ENCODE measurements at places on chromosomes 1 and 21.

DNA sequence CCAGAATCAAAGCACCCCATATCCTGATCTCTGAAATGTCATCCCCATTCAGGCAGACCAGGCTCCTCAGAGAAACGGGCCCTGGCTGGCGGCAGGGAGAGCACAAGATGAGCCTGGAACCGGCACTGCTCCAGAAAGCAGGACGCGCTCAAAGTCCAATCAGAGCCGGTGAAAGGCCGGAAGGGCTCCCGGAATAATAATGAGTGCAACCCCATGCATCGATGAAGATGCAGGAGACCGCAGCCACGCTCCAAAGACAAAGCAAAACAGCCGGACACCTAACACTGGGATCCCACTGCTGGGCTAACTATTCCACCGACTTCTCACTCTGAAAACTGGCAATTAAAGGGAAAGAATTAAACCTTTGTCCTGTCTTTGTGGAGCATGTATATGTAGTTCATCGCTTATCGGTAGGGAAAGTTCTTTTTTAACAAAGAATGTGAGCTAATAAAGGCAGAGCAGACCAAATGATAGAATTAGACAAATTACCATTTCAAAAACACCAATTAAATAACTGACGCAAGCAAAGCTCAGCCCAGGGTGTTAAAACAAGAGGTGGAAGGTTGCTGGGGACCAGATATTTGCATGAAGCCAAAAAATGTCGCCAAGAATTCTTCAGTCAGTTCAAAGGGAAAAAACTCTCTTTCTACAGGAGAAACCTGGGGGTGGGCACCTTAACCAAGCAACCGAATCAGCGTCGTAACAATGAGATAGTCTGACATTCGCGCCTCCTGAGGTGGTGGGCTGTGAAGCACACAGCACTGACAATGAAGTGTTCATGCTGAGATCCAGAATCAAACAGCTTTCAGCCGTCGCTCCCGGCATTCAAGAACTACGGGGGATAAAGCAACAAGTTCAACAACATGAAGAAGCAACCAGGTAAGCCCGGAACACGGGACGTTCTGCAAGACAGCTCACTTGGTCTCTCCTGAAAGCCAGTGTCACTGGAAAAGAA, 95.2 kb downstream of the NPHP4 start:
- no peak for DNase-seq

GRCh38 chr1:40980453-40981121, 1.1 kb downstream of the CTPS1 start:
- peak; percentile 74 for DNase-seq

DNA sequence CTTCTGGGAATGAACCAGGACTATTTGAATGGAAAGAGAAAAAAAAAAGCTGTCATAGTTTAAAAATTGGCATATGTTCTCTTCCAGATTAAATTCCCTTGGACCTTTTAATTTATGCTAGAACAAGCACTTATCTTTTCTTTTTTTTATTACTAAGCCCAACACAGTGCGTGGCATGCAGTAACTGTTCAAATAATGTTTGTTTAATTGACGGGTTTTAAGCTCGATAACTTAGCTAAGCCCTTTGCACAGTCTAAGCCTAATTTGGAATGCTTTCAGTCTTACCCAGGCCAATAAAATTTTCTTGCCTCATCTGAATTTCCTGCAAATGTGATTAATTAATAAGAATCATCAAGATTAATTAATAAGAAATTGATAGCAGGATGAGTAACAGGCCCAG, 39.3 kb upstream of the EDEM3 start:
- DNase-seq = no peak

DNA sequence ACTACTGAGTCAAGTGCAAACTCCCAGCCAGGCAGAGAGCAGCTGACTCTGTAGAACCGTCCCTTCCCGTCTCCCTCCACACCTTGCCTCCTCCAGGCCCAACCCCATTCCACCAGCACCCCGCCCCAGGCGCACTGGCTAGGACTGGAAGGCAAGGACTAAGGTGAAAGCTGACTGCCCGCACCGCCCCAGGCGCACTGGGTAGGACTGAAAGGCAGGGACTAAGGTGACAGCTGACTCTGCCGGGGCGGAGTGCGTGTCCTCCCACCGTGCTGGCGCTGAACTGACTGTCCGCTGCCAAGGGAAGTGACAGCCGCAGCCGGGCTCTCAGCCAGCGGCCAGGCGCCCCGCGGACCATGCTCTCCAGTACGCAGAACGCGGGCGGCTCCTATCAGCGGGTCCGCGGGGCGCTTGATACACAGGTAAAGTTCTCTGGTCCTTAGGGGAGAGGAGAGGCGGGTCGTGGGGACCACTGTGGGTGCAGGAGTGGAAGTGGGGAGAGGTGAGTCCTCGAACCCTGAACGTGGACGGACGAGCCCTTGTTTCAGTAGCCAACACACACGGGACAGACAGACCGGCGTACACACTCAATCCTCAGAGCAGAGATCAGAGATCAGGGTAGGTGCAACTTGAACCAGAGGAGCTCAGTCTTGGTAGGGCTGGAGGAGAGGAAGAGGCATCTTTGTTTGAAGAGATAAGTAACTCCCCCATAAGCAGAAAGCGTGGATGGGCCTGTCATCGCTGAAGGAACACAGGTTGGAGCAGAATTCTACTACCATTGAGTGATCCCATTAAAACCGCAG, 58.0 kb downstream of the RBM11 start:
- peak; percentile 7 for DNase-seq

DNA sequence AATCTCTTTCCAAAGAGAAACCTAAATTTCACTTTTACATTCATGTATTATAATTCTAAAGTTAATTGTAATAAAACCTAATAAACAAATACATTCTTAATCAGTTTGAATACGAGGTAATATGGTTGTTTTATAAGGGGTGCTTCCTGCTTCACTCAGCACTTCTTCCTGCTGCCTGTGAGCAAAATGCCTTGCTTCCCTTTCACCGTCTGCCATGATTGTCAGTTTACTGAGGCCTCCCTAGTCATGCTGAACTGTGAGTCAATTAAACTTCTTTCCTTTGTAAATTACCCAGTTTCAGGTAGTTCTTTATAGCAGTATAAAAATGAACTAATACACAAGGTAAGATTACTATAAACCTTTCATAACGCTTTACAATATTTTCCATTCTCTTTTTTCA, 491.1 kb upstream of the LRRC7 start:
- DNase-seq = no peak

GRCh38 chr21:32372755-32373154, 20.1 kb downstream of the URB1 start:
- DNase-seq = no peak

DNA sequence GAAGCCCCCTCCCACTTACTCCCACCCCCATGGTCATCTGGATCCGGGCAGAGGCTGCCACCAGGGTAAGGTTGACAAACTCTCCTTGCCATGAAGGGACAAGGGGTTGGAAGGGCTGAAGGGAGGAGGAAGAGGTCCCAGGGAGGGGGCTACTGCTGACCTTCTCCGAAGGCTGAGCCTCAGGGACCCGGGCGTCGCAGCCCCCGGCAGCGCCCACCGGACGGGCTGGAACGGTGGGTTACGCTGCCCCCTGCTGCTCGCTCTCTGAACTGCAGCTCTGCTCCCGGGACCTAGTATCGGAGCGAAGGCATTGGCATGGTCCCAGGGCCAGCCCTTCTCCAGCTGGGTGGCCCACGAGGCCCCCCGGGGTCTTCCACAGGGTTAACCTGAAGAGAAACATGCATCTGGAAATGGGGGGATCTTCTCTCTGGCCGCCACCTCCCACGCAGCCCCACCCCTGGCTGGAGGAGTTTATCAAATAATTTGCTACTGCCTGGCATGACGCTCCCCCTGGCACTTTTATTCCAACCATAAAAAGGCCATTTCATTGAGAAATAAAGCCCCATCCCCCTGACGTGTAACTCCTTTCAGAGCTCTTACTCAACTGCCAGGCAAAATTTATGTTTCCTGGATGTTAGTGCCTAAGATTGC, 70.4 kb upstream of the TARDBP start:
- DNase-seq = peak; percentile 45

GRCh38 chr1:217134857-217135568, 411.8 kb upstream of the ESRRG start:
- no peak for DNase-seq

GRCh38 chr1:162709132-162709860, 77.0 kb downstream of the DDR2 start:
- no peak for DNase-seq

- no peak for DNase-seq
Observed at GRCh38 chr1:112637254-112638109, 17.9 kb downstream of the CAPZA1 start.

GRCh38 chr1:80607064-80607463, 1193.7 kb upstream of the ADGRL2 start:
- no peak for DNase-seq

GRCh38 chr21:15354516-15354915, 289.7 kb upstream of the NRIP1 start:
- no peak for DNase-seq

GRCh38 chr1:175219774-175220173, 27.2 kb upstream of the KIAA0040 start:
- no peak for DNase-seq

DNA sequence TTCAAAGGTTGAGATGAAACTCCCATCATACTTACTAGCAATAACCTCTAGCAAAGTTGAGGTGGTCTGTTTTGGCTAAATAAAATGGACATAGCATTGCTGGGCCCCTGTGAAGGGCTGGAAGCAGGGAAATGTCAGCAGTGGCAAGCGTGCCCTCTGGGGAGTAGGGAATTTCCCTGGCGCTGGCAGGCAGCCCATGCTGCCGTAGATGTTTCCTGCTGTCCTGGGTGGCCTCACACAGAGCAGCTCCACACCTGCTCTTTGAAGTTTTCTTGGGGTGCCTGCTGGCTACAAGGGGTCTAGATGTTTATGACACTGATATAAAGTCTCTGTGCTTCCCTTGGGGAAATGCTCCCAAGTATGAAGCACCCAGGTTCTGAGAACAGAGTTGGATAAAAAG, 30.2 kb downstream of the ADARB1 start:
- DNase-seq = no peak

GRCh38 chr21:44757731-44758130, 43.9 kb downstream of the UBE2G2 start:
- no peak for DNase-seq

- no peak for DNase-seq
Observed at GRCh38 chr1:195158091-195158490, 1450.1 kb downstream of the KCNT2 start.

DNA sequence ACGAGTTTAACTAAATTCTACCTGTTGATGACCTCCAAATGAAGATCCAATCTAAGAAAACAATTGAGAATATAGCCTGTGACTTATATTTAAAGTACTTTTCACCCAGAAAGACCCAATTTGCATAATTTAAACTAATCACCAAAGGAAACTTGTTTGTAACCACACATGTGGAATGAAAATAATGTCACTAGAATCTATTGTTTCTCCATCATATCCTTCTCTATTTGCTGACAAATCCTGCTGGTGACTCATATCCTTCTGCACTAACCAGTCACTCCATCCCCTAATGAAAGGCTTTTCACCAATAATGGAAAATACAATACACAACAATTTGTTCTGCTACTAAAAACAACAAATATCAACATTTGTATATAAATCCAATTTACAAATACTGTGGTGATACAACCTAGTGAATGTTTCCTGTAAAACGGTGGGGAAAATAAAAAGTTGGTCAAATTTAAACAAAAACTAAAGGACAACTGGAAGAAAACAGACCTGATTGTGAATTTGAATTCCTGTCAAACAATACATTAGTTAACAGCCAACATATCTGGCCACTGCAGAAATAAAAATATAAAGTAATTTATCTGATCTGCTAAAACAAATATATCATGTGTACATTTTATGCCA, 6.5 kb downstream of the PTP4A2 start:
- peak; percentile 71 for DNase-seq

DNA sequence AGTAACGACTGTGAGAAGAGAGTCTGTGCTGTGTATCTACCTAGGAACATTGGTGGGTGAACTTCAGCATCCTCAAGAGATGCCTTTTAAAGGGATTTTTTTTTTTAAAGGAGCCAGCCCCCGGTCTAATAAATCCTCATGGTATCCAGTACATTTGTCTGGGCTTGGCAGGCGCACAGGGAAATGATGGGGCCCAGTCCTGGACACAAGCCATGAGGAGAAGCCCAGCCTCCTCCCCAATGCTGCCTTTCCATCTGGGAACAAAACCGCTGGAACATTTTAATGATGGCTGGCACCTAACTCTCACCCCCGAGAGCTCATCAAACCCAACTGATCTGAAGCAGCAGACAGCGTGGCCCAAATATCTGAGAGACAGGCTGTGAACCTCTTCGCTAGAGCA, 64.2 kb downstream of the ACOT7 start:
- no peak for DNase-seq

- no peak for DNase-seq
Observed at GRCh38 chr1:181002582-181003172, 20.0 kb downstream of the STX6 start.

- no peak for DNase-seq
Observed at GRCh38 chr1:213772128-213773063, 215.4 kb upstream of the PROX1 start.

DNA sequence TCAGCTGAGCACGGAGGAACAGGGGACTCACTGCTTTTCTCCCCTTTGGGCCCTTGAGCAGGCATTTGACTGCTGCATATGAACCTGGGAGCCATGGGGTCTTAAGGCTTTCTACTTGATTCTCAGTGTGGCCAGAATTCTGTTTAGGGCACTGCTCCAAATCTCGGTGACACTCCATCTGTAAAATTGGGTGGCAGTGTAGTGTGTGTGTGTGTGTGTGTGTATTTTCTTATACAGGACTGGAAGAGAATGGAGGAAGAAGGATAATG, 162.2 kb downstream of the PBX1 start:
- no peak for DNase-seq

- DNase-seq = peak; percentile 6
Observed at GRCh38 chr21:35438643-35439404, 389.7 kb upstream of the RUNX1 start.

DNA sequence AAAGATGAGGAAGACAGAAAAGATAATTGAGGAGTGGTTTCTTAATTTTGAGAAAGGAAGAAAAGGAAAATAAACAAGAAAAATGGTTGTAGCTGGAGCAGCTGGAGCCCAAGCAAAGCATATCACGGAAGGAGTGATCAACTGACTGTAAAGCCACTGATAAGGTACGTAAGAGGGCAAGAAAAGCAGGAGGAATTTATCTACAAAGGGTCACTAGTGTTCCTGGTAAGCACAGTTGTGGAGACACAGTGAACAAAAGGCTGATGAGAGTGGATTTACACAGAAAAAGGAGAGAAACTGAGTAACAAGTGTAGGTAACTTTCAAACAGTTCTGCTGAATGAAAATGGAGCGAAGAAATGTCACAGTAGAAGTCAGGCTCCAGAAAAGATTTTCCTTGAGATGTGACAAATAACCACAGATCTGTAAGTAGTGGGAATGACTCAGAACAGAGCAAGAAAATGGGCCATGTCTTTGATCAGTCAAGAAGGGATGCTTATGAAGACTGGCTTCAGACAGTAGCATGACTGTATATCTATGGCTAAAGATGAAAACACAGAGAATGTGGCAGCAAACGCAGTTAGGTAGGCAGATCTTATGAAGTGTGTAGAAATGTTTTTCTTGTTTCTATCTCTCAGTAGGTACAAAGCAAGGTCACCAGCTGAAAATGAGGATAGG, 45.6 kb upstream of the RBM34 start:
- DNase-seq = peak; percentile 66

DNA sequence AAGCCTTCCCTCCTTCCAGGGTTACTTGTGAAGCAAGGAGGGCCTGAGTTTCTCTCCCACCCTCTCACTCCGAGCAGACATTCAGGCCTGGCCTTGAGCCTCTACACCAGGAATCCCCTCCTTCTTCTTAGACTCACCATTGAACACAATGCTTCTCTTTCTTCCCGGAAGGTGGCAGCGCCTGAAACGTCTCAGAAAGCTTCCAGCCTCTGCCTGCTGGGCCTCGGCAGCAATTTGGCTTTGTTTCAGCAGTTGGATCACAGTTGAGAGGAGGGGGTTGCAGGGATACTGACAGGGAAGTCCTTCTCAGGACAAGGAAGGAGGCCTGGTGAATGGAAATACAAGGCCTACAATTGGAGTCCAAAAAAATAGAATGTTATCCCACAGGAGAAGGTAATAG, 6.3 kb downstream of the CLDN8 start:
- no peak for DNase-seq
